ENCODE measurements at places on chromosomes 1 and 21.

- DNase-seq, result no peak
These were observed 66.5 kb upstream of the ERRFI1 start for GRCh38 chr1:8092657-8093056.

- no peak for DNase-seq
These were observed 13.7 kb upstream of the LBR start for GRCh38 chr1:225441314-225442122.

- DNase-seq, result no peak
These were observed 86.8 kb downstream of the TGFBR3 start for GRCh38 chr1:91799159-91799558.

DNA sequence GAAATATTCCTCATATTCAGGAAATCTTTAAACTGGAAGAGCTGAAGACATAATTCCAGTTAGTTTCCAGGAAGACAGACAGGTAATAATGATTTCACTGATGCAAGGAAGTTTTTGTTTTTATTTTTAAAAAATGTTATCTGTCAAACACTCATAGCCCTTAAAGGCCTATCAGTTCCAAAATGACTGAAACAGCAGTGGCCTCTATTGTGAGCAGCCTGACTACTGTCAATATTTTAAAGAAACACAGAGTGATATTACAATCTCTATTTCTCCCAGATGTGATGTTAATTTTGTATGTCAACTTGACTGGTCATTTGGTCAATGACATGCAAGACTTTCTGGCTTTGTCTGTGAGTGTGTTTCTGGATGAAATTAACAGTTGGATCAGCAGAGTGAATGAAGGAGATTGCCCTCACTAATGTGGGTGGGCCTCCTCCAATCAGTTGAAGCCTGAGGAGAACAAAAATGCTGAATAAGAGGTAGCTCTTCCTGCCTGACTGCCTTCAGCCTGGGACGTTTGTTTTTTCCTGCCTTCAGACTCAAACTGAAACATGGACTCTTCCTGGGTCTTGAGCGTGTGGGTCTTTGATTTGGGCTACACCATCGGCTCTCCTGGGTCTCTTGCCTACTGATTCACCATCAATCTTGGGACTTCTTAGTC is 31.3 kb upstream of the SLC30A10 start:
- DNase-seq, result no peak

DNA sequence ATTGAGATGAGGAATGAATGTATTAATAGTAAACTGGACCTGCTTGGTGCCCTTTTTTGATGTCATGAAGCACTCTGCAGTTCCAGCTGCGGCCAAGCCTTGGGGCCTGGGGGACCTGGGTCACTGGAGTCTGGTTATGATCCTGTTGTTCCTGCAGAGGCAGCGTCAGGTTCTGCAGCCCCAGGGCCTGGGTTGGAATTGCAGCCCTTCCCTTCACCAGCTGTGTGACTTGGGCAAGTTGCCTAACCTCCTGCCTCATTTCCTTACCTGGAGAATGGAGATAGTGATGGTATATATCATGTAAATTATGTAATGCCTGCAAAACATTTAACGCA is 9.1 kb upstream of the ATP5PO start:
- DNase-seq, result no peak

GRCh38 chr1:72516826-72517225 is 234.5 kb upstream of the NEGR1 start:
- DNase-seq, result peak; percentile 42

DNA sequence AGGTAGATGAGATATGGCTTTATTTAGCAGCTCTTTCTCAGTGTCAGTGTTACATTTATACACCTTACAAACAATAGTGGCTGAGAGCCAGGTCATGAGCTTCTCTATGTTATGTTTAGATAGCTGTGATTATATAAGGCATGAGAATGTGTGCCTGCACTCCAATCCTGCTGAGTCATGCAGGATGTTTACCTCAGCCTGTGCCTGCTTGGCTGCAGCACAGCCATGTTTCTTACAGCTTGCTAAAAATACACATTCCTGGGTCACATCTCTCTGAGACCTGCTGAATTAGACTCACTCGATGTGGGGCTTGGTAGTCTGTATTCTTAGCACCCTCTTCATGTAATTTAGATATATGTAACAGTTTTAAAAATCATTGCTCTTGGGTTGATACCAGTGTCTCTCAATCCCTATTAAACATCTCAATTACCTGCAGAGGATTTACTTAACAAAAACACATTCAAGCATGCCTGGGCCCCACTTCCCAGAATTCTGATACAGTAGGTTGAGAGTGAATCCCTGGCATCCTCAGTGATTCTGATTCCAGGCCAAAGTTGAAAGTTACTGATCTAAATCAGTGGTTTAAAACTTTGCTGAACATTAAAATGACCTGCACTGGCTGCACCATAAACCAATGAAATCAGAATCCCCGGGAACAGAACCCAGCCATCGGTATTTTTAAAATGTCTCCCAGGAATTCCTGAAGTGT is 107.5 kb downstream of the GDAP2 start:
- peak; percentile 81 for DNase-seq

DNA sequence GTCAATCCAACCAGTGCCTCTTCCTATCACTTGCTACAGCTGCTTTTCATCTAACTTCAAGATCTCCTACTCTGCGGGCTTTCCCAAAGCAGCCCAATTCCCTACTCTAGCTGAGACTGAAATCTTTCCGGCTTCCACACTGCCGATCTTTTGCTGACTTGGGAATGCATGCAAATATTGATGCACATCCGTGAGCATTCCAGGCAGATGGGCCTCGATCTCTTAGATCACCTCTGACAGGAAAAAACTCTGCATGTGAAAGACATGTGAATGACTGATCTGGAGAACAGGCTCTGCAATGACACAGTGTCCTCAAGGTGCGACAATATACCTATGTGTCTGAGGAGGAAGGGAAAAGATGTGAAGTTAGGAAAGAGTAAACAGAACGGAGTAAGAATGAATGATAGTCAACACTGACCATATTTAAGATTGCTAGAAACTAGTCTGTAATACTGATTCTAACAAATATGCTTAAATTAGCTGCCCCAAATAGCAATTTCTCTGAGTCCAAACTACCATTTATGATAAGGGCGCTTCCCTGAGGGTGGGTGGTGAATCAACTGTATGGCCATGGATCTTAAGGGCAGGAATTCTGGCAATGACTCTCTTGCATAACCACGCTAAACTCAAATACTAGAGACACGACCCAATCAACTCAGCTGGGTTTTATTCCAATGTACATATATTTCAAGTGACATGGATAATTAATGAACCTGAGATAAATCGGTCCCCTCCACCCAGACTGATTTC is 8.4 kb downstream of the TAF5L start:
- DNase-seq, result no peak

Data from AG09309 (cell line).